ENCODE measurements at places on chromosomes 2 and 18.

GRCh38 chr2:3420769-3421397 is 41.4 kb downstream of the TRAPPC12 start:
- no peak for DNase-seq

DNA sequence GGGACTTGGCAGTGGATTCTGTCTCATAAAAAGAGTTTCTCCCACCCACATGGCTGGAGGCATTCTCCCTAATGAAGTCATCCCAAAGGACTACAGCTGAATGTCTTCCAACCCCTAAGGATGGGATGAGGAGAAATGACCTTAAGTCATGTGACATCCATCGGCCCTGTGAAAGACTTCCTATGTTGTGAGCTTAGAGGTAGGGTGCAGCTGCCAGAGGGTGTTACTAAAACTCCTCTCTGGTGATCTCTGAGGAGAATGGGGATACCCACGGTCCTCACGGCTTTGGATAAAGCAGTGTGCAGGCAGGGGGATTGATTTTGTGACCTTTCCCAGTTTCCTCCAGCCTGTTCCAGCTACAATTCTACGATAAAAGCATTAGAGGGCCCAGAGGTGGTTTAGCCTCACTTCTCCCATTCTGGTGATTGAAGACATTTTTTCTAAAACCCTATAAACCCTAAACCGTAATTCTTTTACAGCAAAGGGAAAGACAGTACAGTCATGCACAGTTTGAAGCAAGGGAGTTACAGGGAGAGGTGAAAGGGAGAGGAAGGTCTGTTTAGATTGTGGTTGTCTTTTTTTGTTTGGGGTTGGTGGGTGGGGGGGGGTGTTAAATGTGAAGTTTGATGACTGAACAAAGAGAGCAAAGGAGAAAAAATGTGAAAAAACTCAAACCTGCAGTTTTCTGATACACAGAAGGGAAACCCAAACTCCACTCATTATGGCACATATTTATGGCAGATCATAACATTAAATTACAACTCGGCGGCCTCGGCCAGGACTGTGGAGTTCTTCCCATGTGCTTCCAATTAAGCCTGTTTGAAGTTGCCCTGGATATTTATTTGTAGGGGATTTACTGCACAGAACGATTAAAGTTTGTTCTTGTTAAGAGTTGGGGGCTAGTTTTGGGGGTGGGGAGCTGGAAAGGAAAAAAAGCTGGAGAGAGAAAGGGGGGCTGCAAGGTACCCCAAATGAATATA is 26.6 kb upstream of the SLC14A2 start:
- no peak for DNase-seq

- DNase-seq: no peak
Measured at GRCh38 chr2:231374771-231375170, 20.7 kb upstream of the B3GNT7 start.

DNA sequence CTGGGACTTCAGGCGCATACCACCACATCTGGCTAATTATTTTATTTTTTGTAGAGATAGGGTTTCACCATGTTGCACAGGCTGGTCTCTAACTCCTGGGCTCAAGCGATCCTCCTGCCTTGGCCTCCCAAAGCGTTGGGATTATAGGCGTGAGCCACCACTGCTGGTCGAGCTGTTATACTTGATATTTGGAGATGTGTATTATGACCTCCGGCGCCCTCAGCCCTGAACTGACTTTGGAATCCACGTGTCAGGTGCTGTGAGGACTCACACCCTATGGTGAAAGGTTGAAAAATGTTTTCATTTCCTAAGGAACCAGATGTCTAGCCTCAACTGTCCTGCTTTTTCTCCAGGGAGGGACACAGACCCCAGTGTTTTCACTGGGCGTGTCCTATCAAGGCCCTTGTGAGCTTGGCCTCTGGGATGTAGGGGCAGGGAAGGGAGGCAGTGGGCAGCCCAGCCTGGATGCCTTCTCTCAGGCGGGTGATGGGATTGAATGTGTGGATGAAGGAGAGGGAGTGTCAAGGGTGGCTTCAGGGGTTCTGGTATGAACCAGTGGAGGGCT is 56.4 kb upstream of the HAAO start:
- DNase-seq: no peak

- DNase-seq: no peak
Measured at GRCh38 chr2:196594158-196594557, 45.4 kb upstream of the CCDC150 start.

DNA sequence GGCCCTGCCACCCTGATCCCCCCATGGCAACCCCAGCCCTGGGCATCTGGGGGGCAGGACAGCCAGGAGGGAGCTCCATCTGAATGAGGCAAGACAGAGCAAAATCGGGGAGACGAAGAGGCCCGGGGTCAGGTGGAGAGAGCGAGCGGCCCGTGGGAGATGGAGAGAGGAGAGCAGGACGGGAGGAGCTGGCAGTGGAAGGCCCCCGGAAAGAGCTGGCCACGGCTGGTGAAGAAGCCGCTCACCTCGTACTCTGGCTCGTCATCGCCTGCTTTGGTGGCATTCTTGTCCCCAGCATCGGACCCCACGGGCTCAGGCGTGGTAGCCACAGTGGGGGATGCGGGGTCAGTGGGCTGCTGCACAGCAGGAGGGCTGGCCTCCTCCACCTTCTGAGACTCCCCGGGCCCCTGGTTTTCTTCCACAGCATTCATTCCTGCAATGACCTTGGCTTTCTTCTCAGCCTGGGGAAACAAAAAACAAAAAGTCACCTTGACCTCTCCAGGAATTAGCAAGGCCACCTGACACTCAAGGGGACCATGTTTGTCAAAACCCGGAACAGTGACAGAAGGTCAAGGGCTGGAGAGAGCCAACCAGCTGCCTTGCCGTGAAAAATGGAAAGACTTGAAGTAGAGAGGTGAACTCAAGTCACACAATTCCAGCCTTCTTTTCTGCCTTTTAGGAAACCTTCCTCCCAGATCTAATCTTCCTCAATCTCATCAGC is 79.6 kb upstream of the POMC start:
- no peak for DNase-seq

Measured in NCI-H1048 (cell line).